ENCODE measurements at places on chromosomes 3 and 15.
A peak's percentile ranks its signal among the peaks of the same experiment; 100 is the strongest.

DNA sequence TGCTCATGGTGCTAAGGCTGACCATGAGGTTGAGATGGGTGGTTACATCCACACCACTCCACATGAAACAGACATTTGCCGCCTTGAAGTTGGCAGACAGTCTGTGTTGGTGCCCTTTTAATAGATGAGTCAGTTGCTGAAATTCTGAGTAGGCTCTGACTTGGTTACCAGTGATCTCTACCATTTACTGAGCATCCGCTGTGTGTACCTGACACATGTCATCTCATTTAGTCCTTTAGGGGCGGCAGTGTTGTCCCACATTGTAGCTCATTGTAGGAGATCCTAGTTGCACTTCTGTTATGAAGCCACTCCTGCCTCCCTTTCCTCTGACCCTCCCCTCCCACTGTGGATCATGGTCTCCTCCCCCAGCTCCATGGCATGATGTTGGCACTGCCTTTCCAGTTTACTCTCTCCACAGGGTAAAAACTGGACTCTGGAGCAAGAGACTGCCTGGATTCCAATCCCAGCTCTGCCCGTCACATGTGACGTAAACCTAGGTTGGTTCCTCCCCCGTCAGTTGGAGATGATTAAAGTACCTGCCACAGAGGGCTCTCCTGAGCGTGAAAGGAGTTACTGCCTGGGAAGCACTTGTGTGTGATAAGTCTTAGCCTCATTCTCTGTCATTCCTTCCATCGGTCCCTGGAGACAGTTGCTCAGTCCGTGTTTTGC is 21.6 kb downstream of the SLCO3A1 start:
- DNase-seq: no peak

GRCh38 chr3:36546226-36546625 is 165.9 kb downstream of the STAC start:
- no peak for DNase-seq

DNA sequence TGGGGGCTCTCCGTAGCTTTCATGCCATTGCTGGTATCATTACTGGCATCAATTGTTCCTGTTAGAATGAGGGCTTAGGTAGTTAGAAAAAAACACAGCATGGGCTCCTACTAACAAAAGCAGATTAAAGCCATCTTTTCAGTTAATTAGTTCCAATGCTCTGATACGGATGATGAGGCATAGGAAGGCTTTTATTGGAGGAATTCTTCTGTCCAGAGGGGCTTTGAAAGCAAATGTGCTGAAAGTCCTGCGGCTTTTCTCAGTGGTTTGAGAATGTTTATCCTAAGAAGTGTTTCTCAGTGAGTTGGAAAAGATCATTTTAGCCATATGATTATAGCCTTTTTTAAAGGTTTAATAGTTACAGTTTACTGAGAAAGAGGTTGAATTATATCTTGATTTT is 198.5 kb downstream of the THSD4 start:
- no peak for DNase-seq

DNA sequence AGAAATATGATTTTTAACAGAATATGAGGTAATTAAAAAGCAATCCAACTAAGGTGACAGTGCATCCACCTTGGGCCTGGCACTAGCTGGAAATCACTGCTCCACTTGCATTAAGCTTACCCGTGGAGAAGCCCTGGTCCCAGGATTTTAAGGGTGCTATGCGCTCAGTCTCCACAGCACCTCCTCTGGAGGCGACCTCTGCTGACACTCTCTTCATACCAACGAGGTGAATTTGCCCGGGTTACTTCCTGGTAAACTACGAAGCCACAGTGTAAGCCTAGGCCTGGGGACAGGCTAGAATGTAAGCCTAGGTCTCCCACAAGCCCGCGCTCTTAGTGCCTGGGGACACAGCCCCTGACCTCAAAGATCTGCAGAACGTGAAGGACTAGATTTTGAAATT is 793 bp downstream of the APOD start:
- no peak for DNase-seq

DNA sequence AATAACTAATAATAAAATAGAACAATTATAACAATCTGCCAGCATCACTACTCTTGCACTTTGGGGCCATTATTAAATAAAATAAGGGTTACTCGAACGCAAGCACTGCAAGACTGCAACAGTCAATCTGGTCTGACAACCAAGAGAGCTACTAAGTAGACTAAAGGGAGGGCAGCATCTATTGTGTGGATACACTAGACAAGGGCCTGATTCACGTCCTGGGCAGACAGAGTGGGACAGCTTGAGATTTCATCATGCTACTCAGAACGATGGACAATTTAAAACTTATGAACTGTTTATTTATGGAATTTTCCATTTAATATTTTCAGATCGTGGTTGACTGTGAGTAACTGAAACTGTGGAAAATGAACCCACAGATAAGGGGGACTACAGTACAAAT is 39.5 kb downstream of the TNIK start:
- no peak for DNase-seq

GRCh38 chr3:135038186-135038585 is 243.1 kb downstream of the EPHB1 start:
- DNase-seq: no peak

- no peak for DNase-seq
Observed at GRCh38 chr15:27725731-27726130, 373.4 kb downstream of the OCA2 start.

DNA sequence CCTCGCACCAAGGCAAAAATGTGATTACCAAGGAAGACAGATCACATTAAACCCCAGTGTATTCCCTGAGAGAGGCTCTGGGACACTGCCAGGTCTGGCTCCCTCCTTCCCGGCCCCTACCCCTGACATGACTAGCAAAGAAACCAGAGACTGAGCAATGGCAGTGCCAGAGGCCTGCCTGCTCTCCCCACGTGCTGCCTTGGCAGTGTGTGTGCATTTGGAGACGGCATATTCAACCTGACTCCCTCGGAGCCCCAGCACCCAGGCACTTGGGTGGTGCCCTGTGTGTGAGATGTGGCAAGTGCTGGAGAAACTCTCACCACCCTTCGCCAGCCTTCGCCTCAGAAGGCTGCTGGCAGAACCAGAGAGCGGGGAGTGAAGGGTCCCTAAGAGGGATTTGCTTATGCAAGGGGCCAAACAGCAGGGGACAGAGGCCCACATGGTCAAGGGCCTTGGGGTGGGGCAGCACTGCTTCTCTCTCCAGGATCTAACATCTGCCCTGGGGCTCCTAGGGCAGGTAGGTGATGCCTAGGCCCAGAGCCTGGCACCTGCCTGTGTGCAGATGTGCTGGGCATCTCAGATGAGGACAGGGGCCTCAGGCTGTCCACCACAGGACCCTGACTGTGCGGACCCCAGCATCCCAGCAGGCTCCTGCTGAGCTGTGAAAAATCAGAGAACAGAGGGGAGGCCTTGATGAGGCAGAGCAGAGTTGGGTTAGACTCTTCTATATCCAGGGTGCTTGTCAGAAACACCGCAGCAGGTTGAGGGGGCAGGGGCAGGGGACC is 23.6 kb upstream of the PLXNA1 start:
- DNase-seq: no peak

DNA sequence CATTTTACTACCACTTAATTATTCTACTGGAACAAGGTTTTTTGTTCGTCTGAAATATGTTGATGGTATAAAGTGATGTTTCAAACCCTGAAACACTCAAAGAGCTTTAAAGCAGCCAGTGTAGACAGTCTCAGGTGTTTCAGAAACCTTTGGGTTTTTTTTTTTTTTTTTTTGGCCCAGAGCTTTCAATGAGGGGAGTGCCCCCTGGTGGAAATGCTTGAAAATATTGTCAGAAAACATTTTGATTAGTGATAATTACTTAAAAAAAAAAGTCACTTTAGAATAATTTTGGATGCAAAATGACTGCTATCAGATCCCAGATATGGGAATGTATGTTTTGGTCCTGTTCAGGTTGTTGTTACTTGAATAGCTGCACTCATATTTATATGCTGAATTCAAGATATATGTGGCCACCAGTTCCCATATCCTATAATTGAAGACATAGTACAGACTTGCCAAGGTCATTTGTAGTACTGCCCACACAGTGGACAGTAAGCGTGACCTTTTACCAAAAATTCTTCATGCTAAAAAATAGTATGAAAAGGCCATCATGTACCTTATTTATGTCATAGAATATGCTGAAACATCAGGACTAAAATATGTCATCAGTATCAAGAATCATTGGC is 35.9 kb downstream of the SATB1 start:
- DNase-seq: no peak

DNA sequence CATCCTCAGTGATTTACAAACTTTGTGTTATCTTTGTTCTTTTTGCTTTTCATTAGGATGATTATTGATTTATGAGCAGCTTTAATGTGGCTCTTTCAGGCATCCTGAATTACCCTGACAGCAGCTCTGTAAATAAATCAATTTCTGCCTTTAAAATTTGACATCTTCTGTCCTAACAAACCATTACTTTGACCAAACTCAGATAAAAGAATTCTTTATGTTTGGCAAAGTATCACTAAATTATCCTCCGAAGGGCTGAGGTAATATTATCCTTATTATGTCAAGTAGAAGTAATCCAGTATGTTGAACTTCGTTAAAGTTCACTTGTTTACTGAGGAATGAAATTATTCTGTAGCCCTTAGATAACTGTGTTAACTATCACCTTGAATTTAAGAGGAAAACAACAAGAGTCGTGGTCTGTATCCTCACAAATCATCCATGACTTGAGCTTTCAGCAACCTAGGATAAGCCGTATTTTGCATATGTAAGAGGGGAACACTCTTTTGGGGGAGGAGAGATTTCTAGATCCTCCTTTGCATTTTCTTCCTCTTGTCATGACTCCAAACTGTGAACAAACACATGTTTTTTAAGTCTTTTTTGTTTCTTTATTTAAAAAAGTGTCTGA is 173.2 kb upstream of the STAC start:
- no peak for DNase-seq

DNA sequence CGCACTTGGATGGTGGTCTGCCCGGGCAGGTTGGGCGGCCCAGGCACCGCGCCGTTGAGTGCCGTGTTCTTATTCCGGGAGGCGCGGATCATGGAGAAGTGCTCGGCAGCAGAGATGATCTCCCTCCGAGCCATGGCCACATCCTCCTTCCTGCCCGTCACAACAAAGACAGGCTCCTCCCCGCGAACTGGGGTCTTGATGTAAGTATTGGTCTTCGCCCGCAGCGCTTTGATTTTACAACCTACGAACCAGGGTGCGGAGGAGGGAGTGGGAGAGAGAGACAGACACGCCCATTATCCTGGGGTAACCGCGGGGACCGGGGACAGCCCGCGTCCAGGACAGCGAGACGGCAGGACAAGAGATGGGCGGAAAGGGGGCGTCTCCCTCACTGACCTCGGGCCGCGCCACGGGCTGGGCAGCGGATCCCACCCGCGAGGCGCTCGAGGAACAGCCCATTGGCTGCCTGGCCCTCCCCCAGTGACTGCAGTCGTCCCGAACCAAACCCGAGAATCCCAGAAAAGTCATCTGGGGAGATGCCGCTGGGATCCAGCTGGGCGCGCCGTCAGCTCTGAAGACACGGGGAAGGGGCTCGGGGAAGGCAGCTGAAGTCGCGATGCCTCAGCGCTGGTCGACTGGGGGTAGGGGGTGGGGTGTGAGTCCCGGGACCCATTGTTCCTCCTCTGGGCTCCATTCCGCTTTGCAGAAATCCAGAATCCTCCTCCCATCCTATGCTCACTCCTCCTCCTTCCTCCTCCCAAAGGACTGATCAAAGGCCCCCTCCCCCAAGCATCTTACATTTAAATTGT is 1.2 kb downstream of the MEX3B start:
- peak; percentile 35 for DNase-seq

DNA sequence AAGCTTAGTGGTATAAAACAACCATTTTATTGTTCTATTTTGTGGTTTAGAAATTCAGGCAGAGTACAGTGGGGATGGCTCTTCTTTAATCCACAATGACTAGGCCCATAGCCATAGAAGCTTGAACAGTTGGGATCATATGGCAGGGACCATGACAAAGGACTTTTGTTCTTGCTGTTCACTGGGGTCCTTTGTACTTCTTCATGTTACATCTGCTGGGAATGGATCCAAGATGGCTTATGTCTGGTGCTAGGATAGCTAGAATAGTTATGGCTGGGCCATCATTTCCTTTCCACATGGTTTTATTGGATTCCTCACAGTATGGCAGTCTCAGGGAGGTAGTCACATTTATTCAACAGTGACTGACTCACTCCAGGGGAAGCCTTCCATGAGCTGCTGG is 427.9 kb upstream of the AGTR1 start:
- no peak for DNase-seq

GRCh38 chr3:125271127-125271526 is 58.6 kb upstream of the SLC12A8 start:
- DNase-seq: no peak

DNA sequence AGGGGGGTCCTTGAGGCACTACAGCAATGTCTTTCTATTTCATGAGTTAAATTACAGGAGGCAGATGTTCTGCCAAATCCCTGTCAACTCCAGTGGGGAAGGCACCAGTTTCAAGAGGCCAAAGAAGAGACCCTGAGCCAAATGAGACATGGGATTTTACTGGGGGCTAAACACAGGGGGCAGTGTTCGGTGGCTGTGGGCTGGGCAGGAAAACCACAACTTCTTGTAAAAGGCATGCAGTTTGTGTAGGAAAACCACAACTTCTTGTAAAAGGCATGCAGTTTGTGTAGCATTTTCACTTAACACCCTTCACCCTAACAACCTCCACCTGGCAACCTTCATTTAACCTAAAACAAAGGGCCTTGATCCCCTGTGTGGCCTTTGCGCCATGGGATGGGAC is 61.0 kb downstream of the POLR2M start:
- DNase-seq: no peak

- no peak for DNase-seq
Observed at GRCh38 chr3:133386876-133387275, 13.0 kb upstream of the BFSP2 start.

DNA sequence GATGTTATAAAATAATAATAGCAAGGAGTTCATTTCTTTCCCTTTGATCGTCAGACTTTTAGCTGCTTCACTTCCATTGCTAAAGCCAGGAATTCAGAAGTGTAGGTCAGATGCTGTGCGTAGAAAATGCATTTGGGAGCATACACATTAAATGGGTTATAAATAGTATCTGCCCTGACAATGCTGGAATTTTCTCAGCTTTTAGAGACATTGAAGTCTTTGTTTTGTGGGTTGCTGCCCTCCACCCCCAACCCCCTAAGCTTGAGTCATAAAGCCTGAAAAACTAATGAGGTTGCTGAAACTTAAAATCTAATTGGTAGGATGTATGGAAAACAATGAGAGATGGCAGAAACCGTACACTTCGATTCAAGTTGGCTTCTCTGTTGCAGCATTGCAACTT is 81.9 kb downstream of the MITF start:
- no peak for DNase-seq

GRCh38 chr15:98548139-98548971 is 100.0 kb upstream of the IGF1R start:
- DNase-seq: no peak
